ENCODE measurements at places on chromosomes 1 and 21.

DNA sequence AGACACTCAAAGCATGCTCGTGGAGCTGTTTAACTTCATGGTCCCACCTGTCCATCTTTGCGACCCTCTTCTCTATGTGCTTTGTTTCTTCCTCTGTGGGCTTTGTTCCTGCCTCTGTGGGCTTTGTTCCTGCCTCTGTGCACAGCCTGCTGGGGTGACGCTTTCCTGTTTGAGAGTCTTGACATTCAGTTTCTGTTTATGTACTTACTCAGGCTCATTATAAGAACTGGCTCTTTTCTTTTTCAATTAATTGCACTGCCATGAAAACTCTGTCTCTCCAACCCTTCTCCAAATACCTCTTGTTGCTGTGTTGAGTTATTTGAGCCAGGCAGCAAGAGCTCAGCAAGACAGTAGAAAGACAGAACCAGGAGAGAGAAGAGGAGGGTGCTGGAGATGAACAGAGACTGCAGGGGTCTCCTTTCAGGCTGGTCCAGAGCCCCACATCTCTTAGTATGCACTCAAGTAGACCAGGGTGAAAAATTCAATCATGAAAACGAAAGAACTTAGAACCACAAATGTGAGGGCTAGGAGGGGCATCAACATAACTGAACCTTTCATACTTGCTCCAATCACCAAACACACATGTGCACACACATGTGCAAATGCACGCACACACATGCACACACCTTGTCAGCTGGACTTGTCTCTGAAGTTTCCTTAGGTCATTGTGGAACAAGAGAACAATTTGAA lies 88.3 kb upstream of the SGIP1 start:
- DNase-seq: peak; percentile 38

DNA sequence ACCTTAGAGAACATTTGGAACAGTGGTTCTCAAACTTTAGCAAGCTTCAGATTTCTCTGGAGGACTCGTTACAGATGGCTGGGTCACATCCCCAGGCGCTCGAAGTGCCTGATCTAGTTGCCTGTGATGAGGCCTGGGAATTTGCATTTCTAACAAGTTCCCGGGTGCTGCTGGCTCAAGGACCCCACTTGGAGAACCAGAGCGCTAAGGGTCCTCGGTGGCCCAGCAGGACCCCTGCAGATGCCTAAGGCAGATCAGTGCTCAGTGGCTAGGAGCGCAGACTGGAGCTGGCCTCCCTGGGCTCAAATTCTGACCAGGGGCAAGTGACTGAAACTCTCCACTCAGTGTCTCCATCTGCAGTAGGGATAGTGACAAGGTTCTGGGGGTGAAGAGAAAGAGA lies 208.2 kb downstream of the DYRK1A start:
- DNase-seq: no peak

DNA sequence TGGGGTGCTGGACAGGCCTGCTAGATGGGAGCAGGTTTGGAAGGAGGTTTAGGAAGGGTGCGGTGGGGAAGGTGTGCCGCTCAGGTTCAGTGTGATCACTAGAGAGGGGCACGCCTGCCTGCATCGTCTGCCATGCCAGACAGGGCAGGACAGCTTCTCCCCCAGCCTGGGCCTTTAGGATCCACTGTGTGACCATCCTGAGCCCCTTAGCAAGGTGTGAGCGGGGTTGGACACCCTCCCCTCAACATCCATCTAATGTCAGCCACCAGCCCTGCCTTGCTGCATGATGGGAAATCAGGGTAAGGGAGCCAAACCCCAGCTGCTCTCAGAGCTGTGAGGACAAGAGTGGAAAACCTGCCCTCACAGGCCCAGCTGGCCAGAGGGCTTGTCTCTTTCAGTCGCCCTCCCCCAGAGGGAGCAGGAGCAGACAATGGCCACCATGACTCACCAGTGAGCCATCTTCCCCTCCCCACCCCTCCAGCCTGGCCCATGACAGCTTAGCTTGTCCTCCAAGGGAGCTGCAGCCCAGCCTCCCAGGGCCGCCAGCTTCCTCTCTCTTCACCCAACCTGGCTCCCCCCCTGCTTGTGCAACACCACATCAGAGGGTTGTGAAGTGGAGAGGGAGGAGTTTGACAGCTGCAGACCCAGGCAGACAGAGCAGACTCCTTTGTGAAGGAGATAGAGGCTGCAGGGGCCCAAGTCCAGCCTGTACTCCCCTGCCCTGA lies 37.0 kb downstream of the NUAK2 start:
- DNase-seq: peak; percentile 76

- no peak for DNase-seq
These were observed 308.9 kb upstream of the RUNX1 start for GRCh38 chr21:35358008-35358407.

GRCh38 chr1:86779308-86780191 lies 75.2 kb downstream of the SH3GLB1 start:
- DNase-seq: no peak

- DNase-seq: no peak
These were observed 486 bp downstream of the NIPAL3 start for GRCh38 chr1:24415910-24416665.

DNA sequence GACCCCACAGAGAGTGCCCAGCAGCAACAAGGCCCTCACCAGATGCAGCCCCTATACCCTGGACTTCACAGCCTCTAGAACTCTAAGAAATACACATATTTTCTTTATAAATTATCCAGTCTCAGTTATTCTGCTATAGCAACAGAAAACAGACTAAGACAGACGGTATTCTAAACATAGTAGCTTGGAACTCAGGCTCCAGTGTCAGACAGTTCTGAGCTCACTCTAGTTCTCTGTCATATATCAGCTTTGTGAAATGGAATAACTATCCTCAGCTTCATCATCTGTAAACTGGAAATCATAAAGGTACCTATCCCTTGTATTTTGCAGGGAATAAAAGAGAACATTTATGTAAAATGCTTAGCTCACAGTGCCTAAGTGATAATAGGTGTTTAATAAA lies 127.4 kb downstream of the GLUL start:
- DNase-seq: no peak

GRCh38 chr21:44547656-44548331 lies 3.5 kb downstream of the KRTAP10-2 start:
- DNase-seq: no peak

DNA sequence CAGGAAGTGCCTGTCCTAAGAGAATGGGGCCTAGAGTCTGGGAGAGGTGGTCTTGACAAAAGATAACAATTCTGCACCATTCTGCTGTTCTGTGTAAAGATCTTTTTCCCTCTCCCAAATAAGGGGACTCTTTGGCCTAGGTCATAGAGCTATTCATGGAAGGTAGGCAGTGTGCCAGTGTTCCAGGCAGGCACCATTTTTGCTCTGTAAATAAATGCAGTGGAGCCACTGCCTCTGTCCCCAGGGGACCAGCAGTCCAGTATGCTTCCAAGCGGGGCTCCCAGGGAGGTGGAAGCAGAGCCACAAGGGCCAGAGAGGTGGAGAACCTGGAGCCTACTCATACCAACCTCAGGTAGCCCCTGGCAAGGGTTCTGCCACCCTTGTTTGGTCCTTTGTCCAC lies 25.9 kb downstream of the KCNA2 start:
- DNase-seq: no peak

- DNase-seq: no peak
These were observed 6.3 kb downstream of the CRCT1 start for GRCh38 chr1:152520561-152521090.

GRCh38 chr1:230425252-230426091 lies 660 bp downstream of the PGBD5 start:
- no peak for DNase-seq

GRCh38 chr1:187051618-187052232 lies 223.0 kb downstream of the PLA2G4A start:
- no peak for DNase-seq

DNA sequence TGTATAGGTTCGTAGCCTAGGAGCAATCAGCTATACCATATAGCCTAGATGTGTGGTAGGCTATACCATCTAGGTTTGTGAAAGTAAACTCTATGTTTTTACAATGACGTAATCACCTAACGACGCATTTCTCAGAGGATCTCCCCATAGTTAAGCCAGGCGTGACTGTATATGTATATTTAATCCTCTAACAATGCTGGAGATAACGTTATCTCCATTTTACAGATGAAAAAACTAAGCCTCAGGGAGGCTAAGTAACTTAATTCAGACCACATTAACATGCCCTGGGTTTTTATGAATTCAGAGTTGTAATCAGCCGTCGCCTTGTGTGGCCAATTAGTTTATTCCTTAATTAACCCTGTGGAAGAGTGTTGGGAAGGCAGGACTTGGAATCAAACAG lies 107.7 kb upstream of the PLXNA2 start:
- DNase-seq: no peak

All from stimulated activated CD4-positive, alpha-beta T cell treated with anti-CD3 and anti-CD28 coated beads, Interleukin-15, amount 100 ng/mL, for 48 hours (primary cell).